ENCODE measurements at places on chromosomes 2 and 18.
A peak's percentile ranks its signal among the peaks of the same experiment; 100 is the strongest.

- DNase-seq: no peak
Measured at GRCh38 chr2:38091760-38092159, 15.8 kb upstream of the CYP1B1 start.

DNA sequence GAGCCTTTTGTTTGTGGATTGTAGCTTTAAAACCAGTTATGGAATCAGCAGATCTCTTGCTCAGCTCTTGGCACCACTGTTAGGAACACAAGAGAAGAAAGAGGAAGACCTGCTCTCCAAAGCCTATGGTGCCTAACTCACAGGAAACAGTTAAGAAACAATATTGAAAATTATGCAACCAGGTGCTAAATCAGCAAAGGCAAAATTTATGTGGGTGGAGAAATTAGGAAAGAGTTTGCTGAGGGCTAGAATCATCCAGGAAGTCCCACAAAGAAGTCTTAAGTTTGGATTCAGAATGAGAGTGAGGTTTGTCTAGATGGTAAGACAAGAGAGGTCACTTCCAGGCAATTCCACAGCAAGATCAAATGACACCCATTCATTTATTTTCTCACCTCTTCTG, 49.4 kb downstream of the AOX1 start:
- no peak for DNase-seq

DNA sequence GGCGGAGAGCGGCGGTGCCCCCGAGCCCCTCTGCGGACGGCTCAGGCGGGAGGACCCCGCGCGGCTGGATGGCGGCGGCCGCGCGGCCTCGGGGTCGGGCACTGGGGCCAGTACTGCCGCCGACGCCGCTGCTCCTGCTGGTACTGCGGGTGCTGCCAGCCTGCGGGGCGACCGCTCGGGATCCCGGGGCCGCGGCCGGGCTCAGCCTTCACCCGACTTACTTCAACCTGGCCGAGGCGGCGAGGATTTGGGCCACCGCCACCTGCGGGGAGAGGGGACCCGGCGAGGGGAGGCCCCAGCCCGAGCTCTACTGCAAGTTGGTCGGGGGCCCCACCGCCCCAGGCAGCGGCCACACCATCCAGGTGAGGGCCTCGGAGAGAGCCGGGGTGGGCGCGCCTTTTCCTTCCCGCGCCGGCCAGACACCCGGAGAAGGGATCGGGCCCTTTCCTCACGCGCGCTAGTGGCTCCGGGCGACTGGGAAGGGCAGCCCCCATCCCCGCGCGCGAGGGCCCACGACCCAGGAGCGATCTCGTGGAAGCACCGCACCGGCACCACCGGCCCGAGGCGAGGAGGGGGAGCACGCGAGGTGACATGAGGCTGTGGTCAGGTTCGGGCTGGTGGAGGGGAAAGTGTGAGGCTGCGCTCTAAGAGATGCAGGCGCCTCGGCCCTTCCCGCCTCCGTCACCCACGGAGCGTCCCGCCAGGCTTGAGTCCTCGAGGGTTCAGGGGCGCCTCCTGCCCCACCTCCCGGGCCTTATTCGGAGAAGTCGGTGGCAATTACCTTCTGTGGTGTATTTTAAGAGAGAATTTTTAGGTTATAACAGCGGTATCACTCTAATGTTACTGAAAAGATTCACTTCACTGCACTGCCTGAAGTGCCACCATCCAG, 607 bp downstream of the LAMA3 start:
- DNase-seq: peak; percentile 12

GRCh38 chr2:241038374-241039180, 40.2 kb downstream of the SNED1 start:
- DNase-seq: no peak

GRCh38 chr2:128416109-128416785, 97.6 kb upstream of the HS6ST1 start:
- DNase-seq: no peak

DNA sequence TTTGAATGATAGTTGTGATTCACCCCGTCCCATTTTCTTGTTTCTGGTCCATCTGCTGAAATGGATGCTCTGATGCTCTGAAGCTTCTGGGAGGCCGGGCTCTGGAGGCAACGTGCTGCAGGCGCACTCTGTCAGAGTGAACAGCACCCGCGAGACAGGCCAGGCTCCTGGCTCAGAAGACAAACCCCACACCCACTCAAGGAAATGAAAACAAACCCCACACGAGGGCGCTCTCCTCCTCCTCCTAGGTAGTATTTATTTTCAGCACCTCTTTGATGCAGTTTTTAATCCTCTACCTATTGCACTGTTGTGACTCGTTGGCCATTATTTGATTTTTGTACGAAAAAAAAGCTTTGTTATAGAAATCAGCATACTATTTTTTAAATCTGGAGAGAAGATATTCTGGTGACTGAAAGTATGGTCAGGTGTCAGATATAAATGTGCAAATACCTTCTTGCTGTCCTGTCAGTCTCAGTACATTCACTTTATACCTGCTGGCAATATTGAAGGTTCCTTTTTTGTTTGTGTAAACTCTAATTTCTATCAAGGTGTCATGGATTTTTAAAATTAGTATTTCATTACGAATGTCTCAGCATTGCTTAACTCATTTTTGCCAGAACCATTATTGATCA, 10.3 kb upstream of the CHST10 start:
- peak; percentile 39 for DNase-seq

GRCh38 chr18:3877678-3878077, 427.7 kb downstream of the TGIF1 start:
- DNase-seq: no peak

DNA sequence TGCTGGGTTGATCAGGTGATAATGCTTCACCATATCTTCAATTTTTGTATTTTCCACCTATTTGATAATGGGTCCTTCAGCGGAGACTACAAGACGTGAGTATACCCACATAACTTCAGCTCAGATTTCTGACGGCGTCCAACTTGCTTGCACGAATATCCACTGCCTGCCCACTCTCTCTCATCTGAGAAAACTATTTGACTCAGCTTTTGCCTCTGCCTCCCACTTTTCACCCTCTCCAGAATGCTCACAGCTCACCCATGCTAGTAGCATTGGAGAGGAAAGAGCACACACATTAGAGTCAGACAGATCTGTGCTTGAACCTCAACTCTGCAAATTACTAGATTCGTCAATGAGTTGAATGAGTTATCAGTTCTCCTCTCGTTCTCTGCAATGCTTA, 166.8 kb downstream of the BCL2 start:
- DNase-seq: no peak

DNA sequence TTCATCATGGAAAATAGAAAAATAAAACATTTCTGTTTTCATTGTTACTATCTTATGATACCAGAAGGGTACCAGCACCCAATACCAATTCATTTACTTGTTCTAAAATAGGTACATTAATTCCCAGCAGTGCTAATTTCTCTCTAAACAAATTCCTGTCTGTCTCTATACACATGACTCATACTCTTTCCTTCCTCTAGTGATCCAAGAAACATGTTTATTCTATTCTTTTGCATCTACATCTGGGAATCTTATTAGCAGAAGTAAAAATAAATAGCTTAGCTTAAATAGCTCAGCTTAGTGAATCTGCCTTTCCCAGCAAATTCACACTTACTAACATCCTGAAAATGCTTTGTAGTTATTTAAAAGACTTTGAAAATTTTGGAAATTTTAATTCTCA, 84.5 kb upstream of the MAPRE2 start:
- no peak for DNase-seq

DNA sequence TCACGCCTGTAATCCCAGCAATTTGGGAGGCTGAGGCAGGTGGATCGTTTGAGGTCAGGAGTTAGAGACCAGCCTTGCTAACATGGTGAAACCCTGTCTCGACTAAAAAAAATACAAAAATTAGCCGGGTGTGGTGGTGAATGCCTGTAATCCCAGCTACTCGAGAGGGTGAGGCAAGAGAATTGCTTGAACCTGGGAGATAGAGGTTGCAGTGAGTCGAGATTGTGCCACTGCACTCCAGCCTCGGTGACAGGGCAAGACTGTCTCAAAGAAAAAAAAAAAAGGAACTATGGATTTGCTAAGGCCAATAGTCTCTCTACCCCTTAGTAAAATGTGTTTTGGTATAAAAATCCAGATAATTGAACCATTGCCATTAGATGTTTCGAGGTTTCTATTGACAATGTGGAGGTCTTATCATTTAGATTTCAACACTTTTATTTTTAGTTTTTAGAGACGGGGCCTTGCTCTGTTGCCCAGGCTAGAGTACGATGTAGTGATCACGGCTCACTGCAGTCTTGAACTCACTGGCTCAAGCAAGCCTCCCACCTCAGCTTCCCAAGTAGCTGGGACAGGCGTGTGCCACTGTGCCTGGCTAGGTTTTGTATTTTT, 1.1 kb upstream of the TXNDC2 start:
- DNase-seq: no peak

DNA sequence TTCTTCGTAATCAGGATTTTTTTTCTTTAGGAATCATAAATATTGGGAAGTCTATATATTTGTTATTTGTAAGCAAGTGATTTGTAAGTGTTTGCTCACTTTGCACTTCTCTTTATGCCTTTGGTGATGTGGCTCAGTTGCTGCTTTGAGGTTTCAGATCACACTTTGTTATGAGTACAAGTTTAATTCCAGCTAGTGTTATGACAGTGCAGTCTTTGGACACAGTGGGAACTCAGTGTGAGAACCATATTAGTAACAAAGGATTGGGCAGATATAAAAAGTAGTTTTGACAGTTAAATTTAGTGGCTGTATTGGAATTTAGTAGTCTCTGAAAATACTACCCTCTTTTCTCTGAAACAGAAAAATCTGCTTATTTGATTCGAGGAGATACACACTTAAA, 67.7 kb downstream of the ABI2 start:
- no peak for DNase-seq

DNA sequence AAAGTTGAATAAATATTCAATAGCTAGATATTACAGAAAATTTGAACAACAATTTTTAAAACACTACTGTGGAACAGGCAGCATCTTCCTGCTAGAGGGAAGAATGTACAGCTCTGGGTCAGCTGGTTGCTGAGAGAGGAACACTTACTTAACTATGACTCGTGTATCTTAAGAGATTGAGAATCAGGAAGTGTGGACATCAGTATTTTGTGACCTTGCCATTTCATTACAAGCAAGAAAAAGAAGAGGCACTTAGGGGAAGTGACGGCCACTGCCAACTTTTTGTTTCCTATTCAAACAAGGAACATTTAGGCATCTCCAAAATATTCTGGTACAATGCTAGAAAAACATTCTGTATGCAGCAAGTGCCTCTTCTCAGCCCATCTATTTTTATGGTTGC, 45.9 kb downstream of the ITPRID2 start:
- DNase-seq: no peak

DNA sequence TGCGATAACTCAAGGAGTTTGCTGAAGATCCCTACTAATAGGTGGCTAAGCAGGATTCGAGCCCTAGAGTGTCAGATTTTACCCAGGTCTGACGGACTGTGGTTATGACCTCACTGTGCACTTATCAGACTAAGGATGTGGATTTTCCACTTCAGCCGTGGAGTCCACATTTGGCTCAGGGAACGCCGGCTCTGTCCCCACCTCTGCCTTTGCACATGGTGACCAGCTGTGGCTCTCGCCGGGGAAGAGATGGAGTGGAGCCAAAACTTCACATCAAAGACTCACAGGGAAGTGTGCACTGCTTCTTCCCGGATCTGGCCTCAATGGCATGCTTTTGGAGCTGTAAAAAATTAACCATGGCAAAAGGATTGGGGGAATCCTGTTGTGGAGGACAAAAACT, 249.3 kb upstream of the APCDD1 start:
- no peak for DNase-seq

DNA sequence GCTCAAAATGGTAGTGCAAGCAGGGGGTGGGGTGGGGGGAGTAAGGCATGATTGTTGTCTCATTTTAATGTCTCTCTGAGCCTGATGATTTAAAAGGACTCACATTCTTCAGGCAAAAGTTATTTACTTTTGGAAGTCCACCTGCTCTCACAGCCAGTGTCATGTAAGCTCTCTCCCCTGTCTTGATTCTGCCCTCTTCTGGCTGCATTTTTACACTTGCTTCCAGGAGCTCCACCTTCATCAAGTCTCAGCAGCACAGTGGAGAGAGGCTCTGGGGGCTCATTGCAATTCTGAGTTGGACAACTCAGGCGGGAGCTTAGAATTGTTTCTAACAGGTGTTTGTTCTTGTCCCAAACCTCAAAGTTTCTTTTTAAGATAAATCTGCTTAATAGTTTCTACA, 39.2 kb downstream of the GNAL start:
- no peak for DNase-seq

DNA sequence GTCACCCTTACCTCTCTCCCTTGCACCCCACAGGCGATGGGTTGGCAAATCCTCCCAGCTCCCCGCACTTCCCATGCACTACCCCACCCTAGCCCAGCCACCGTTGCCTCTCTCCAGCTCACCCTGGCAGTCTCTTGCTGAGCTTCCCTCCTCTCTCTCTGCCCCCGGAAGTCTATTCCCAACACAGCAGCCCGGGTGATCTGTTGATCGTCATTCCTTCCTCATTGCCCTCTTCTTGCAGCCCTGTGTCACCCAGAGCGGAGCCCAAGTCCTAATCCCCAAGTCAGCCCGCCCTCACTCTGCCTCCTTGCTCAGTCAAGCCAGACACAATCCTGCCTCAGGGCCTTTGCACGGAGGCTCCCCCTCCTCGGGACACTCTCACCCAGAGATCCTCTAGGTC, 55.2 kb downstream of the CIB4 start:
- no peak for DNase-seq

GRCh38 chr18:44229693-44230108, 451.0 kb upstream of the SETBP1 start:
- DNase-seq: no peak

DNA sequence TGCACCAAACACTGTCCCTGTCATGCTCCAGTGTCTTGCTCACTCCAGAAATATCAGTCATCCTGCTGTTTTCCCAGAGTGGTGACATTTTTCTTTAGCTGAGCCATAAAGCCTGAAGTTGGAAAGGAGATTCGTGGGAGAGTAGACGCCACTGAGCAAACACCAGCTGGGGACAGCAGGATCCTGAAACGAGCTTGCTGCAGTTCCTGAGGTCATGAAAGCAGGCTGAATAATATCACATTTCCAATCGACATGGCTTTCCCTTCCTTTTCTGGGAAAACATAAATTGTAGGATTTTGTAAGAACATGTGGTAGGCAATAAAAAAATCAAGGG, 276.4 kb downstream of the CDCA7 start:
- no peak for DNase-seq

GRCh38 chr2:240624011-240624949, 1.0 kb upstream of the GPR35 start:
- DNase-seq: no peak

DNA sequence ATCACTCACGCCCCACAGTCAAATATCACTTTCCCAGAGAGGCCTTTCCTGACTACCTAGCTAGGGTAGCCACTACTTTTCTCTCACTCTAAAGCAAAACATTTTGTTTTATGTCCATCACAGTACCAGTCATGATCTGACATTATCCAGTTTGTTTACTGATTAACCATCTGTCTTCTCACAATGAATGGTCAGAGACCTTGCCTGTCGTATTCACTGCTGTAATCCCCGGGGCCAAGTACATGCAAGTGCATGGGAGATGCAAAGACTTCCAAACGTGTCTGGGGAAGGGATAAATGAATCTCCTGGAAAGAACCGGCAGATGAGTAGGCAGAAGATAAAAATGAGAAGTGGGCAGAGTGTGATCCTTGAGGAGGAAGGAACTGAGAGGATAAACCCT, 39.7 kb downstream of the THUMPD2 start:
- no peak for DNase-seq
